ENCODE measurements at places on chromosomes 4 and X.
A peak's percentile ranks its signal among the peaks of the same experiment; 100 is the strongest.

DNA sequence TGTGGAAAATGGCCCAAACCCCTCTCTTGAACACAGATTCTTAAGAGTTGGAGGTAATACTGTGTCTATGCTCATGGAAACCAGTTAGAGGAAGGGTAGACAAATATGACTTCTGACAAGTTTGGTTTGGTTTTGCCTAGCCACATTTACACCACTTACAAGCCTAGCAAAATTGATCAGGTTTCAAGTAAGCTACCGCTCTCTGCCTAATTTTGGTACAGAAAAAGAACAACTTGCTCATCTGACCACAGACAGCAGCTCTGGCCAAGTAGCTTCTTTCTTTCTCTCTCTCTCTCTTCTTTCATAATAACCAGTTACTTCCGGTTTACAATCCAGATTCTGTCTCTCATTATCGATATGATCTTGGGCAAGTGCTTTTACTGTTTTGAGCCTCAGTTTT lies 260.0 kb downstream of the GLUD2 start:
- DNase-seq = no peak

DNA sequence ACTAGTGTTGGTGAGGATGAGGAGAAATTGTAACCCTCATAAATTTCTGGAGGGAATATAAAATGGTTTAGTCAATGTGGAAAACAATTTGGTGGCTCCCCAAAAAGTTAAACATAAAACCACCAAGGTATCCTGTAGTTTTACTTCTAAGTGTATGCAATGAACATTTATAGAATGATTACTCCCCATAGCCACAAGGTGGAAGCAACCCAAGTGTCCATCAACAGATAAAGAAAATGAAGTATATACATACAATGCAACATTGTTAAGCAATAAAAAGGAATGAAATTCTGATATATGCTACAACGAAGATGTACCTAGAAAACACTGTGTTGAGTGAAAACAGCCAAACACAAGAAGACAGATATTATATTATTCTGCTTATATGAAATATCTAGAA lies 569.1 kb upstream of the GRID2 start:
- DNase-seq = no peak

GRCh38 chrX:7432901-7433300 lies 284.9 kb upstream of the PUDP start:
- no peak for DNase-seq

DNA sequence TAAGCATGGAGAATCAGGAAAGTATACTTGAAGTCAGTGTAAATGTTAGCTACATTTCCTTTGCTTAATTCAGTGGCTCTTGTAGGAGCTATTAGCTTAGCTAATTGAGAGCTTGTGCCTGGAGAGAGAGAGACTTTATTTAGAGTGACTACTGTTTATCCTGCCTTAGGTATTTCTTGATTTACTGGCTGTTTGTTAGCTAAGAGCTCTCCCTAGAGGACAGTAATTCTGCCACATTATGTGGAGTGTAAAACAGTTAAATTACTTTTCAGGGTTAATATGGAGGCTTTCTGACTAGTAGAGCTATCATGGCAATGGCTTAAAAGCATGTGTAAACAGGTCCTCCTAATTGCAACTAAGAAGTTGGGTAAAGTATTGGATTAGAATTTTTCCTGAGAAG lies 306.5 kb upstream of the TECRL start:
- no peak for DNase-seq

GRCh38 chr4:89214308-89214707 lies 93.3 kb downstream of the GPRIN3 start:
- DNase-seq = no peak

GRCh38 chr4:169151671-169152070 lies 119.1 kb downstream of the SH3RF1 start:
- DNase-seq = no peak

DNA sequence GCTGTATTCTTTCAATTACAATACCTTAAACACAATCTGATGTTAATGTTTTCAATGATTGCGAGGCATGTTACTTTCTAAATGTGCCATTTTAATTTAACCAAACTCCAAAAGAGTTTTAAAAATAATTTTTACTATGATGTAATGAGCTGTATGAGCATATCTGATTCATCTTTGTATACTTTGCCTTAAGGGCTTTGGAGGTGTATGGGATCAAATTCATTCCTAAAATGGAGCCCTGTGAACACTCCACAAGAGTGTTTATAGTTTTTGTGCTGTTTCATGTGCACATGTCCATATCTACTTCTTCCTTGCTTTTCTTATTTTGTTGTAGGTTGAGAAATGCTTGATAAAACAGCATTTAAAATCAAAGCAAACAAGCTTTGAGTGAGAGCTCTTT lies 82.4 kb downstream of the ATP10D start:
- no peak for DNase-seq

GRCh38 chrX:41025926-41026701 lies 59.1 kb upstream of the USP9X start:
- peak; percentile 25 for DNase-seq

GRCh38 chrX:103329991-103330390 lies at the start of gene TCEAL7:
TCEAL7 (plus strand) TSS chrX:103330239; CDS start chrX:103331404, 1,165 bp downstream.
- DNase-seq = peak; percentile 48

- DNase-seq = no peak
Measured at GRCh38 chrX:38692961-38693360, 108.3 kb upstream of the MID1IP1 start.

DNA sequence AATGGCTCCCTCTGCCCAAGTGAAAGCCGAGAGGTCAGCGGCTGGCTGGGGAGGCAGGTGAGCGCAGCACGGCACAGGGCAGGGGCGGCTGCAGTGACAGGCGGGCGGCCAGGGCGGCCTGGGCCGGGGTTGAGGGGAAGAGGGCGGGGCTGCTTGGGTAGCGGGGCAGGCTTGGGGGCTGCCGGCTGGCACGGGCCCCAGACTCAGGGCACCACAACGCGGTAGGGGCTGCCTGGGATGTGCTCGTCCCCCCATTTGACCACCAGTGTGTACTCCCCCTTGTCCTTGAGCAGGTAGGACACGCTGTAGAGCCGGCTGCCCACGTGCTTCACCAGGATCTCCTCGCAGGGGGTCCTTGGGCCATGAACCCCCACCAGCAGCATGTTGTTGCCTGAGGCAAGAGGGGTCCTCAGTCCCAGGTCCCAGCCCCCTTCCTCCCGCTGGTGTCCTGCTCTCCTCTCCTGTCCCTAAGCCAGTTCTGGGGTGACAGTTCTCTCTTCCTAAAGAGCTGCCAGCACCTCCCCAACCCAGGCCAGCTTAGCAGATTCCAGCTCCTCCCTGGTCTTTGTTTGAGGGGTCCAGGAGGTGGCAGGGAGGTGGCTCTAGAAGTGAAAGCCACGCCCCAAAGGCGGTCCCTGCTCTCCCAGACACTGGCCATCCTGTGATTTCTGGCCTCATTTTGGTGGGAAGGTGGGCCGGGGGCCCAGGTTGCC lies 25.6 kb downstream of the FLNA start:
- DNase-seq = no peak

DNA sequence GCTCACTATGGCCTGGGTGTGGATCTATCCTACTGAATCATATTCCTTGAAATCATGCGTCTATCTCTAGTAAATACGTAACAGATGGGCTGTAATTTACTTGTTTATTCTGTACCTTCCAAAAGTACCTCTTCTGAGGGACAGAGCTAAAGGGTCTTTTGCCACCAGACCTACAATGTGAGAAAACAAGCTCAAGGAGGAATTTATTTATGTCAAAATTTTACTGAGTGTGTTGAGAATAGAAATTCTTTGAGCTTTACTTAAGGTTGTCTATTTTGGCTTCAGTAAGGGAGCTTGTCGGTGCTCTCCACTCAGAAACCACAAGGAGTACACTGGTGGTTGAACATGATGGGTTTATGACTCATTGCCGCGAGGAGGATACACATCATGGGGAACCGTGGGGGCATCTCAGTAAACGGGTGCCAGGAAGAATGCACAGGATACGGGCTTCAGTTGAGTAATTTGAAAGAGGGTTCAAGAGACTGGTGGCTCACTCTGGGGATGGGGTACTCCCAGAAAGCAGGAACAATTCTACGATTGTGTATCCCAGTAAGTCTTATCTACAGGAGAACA lies 3.0 kb downstream of the ANK2 start:
- no peak for DNase-seq

DNA sequence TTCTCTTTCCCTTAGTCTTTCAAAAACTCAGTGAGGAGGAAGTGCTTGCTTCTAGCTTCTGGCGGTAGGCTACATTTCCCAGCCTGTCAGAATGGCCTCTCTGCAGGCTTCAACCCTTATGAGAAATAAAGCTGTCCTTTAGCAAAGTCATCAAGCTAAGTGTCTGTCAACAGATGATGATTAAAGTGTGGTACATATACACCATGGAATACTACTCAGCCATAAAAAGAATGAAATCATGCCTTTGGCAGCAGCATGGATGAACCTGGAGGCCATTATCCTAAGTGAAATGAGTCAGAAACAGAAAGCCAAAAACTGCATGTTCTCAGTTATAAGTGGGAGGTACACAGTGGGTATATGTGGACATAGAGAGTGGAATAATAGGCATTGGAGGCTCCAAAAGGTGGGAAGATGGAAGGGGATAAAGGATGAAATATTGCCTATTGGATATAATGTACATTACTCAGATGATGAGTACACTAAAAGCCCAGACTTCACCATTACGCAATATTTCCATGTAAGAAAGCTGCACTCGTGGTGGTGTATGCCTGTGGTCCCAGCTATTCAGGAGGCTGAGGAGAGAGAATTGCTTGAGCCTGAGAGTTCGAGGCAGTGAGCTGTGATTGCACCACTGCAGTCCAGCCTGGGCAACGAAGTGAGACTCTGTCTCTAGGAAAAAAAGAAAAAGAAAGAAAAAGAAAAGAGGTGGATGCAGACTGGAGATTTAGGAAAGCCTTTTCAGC lies 7.9 kb downstream of the TRIM2 start:
- no peak for DNase-seq

DNA sequence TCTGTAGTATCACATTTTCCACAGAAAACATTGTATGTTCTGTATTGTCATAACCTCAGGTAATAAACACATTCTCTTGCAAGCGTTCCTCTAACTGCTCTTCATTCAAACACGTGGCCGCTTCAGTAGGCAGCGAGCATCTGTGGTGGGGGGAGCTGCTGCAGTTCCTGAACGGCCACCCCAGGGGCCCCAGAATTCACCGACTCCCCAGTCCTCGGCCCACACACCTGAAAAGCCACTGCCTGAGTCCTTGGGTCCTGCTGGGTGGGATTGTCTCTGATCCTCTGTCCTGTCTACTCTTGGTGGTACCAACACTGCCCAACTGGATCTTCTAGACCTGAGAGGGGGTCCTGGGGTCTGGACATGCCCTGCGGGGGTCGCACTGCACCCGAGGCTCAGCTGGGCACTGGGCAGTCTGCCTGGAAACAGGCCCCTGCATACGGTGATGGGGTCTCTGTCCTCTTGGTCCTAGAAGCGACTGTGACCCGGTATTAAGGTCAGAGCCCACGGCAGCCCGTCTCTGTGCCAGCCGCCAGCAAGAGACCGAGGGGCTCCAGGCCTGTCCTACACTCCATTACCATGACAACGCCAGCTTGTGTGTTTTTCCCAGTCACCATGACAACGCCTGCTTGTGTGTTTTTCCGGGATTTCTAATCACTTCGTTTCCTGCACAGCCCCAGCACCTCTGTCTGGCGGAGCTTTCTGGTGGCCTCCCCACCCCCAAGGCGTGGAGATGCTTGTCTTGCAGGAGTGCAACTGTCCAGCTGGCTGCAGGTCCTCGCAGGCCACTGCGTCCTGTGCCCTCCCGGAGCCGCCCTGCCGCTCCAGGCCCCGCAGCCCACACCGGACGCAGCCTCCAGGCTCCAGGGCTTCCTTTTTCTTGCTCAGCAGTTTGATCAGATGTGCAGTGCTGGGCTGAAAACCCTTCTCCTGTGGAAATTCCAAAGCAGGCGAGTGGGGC lies 16.0 kb downstream of the CTBP1 start:
- peak; percentile 70 for DNase-seq

DNA sequence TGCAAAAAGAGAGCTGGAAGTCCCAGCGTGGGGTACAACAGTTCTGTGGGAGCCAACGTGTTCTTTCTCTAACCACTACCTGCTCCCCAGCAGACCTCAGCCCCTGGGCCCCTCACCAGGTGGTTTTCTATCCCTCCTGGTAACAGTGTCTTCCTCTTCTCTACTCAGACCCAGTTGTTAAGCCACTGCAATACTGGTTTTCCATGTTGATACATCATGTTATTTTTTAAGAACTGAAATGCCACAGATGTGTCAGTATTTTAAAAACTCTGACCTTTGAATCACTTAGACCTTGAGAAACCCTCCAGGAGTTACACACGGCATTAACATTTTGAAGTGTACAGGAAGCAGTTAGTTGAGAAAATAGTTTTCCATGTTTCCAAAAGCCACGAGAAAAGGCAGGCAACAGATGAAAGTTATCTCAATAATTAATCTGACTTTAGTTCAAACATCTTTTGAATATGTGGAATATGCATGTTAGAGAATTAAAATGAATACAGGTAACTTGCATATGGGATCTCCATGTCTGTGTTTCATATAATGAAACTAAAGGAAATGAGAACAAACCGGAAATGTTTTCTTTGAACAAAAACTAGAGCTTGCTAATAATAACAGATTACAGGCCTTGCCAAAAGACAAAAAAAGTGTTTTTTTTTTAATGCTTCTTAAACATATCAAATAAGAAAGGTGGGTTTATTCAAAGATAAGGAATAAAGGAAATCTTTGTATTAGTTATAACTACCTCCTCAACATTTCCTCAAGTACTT lies 108.8 kb downstream of the ZNF827 start:
- no peak for DNase-seq

GRCh38 chr4:153780221-153780620 lies 8.7 kb downstream of the SFRP2 start:
- DNase-seq = no peak

GRCh38 chrX:117532339-117532738 lies 584.3 kb downstream of the KLHL13 start:
- DNase-seq = no peak

- no peak for DNase-seq
Measured at GRCh38 chr4:147461161-147461560, 19.7 kb upstream of the EDNRA start.

GRCh38 chrX:133089411-133089810 lies 7.5 kb downstream of the USP26 start:
- DNase-seq = no peak

DNA sequence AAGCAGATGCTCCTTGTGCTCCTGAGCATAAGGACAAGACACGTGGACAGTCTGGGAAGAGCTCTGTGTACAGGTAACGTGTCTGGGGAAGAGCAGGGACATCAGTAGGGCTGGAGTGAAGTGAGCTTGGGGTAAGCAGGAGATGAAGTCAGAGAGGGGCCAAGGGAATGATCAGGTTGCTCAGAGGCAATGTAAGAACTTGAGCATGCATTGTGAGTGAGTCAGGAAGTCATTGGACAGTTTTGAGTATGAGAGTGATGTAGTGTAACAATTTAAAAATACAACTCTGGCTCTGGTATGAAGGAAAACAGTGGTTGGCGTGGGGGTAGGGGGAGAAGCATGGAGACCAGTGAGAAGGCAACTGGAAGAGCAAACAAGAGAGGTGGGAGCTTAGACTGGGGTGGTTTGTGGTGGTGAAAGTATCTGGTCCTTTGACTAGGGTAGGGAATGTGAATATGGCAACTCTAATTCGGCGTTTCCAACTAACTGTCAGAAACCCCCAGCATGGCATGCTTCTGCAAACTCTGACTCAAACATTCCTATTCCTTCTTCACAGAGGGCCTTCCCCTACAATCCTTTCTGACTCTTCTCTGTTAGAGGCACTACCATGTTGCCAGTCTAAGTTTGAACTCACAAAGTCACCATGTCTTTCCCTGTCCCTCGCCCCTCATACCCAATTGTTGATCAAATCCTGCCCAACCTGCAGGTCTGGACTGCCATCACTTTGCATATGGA lies 57.2 kb downstream of the STBD1 start:
- DNase-seq = no peak

GRCh38 chr4:115234405-115235093 lies 121.1 kb upstream of the NDST4 start:
- DNase-seq = no peak
